ENCODE measurements at places on chromosomes 1 and 21.

DNA sequence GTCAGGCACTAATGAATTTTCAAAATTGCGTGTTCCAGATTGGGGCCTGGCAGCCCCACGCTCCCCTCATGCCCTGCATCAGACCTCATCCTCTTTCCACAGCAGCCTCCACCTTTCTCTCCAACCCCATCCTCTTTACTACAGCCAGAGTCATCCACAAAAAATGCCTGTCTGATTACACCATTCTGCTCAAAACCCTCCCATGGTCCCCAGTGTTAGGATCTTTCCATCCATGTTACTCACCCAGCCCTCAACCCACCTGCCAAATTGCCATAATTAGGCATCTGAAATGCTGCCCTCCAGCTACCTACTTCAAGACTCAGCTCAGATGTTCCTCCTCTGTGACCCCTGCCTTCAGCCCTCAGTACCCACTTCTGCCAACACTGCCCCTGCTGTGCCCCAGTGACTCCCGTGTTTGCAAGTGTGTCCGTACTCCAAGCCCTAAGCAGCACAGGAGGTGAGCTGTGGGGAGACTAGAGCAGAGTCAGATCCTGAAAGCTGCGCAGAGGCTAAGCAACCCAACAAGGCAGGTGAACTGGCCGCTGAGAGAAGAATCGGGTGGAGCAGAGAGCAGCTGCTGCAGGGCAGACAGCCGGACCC, 715 bp upstream of the ARTN start:
- no peak for DNase-seq

GRCh38 chr1:162361349-162361748, 15.3 kb downstream of the SPATA46 start:
- no peak for DNase-seq

DNA sequence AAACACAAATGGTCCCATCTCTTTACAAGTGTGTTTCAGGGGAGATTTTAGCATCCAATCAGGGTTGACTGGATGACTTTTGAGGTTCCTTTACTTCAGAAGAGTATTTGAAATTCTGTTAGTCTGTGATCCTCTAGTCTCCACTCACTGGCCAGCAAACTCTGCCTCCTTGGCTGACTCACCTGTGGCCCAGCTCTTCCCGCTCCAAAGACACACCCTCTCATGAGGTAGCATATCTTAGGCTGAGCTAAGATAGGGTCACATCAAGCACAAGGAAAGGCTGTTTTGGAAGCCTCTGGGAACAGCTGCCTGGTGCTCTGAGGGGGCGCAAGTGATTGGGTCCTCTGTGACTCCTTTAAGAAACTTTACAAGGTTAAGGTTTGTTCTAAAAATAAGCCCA, 102.3 kb upstream of the FGGY start:
- no peak for DNase-seq

- no peak for DNase-seq
Observed at GRCh38 chr1:243710467-243710866, 139.6 kb downstream of the AKT3 start.

DNA sequence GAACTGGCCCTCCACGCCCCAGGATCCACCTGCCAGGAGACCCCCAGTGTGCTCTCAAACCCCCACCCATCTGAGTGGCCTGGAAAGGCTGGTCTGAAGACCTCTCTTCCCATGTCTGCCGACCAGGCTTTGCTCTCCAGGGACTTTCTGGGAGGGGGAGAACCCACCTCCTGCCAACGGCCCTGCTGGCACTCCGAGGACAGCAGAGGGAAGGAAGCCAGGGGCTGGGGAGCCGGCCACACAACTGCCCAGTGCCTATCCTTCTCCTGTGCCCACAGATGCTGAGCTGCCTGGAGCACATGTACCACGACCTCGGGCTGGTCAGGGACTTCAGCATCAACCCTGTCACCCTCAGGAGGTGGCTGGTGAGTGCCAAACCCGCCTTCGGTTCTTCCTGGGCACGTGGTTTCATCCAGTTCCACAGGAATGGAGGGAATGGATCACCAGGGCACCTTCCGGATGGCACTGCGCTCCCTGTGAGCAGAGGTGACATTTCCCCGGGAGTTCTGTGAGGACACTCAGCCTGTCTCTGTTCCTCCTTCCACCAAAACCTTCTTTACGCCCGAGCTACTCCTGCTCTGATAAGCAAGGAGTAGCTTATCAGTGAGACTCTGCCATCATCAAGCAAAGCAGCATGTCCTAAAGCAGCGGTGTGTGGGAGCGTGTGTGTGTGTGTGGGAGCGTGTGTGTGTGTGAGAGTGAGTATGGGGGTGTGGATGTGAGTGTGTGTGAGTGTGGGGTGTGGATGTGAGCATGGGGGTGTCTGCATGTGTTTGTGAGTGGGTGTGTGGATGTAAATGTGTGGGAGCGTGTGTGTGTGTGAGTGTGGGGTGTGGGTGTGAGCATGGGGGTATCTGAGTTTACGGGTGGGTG, 105.5 kb downstream of the PDE9A start:
- DNase-seq: no peak

DNA sequence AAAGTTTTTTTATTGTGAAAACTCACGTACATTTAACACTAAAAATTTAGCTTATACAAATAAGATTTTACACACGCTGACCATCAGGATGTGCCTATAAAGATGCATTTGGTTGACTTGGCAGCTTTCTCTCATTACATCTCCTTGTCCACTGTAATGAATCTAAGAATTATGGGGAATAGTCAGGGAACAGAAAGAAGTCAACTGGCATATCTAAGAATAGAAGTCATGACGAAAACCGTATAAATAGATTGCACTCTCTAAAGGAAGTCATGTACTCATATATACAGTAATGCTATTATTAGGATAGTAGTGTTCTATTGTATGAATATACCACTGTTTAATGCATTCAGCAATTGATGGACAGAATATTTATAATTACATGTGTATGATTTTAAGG, 575.8 kb upstream of the B3GALT2 start:
- DNase-seq: no peak

GRCh38 chr1:182185842-182186756, 124.6 kb upstream of the ZNF648 start:
- no peak for DNase-seq

GRCh38 chr1:4076346-4076745, 176.3 kb upstream of the C1orf174 start:
- no peak for DNase-seq

GRCh38 chr1:106447466-106447865, 609.0 kb upstream of the PRMT6 start:
- no peak for DNase-seq

- no peak for DNase-seq
Observed at GRCh38 chr1:211198880-211199279, 60.3 kb upstream of the RCOR3 start.

DNA sequence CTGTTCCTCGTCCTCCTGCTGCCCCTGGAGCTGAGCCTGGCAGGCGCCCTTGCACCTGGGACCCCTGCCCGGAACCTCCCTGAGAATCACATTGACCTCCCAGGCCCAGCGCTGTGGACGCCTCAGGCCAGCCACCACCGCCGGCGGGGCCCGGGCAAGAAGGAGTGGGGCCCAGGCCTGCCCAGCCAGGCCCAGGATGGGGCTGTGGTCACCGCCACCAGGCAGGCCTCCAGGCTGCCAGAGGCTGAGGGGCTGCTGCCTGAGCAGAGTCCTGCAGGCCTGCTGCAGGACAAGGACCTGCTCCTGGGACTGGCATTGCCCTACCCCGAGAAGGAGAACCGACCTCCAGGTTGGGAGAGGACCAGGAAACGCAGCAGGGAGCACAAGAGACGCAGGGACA, 14.8 kb downstream of the DRAXIN start:
- no peak for DNase-seq

DNA sequence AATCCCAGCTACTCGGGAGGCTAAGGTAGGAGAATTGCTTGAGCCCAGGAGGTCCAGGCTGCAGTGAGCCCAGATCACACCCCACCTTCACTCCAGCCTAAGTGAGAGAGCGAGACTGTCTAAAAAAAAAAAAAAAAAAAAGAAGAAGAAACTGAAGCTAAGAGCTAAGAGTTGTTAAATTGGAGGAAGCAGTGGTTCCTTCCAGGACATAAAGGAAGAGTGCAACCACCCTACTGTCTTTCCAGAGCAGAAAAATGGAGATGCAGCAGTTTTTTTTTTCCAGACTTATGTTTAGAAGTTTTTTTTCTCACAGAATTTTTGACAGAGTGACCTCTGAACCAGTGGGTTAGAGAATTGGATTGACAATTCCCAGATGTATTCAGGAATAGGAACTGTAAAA, 88.7 kb downstream of the HLX start:
- no peak for DNase-seq

- DNase-seq: no peak
Observed at GRCh38 chr1:67190942-67191341, 24.7 kb downstream of the IL23R start.

GRCh38 chr1:15681349-15682292, 2.5 kb upstream of the PLEKHM2 start:
- DNase-seq: no peak

GRCh38 chr1:76870037-76870436, 2.8 kb downstream of the ST6GALNAC5 start:
- no peak for DNase-seq

GRCh38 chr1:232767305-232768074, 37.7 kb upstream of the MAP10 start:
- DNase-seq: peak; percentile 79

DNA sequence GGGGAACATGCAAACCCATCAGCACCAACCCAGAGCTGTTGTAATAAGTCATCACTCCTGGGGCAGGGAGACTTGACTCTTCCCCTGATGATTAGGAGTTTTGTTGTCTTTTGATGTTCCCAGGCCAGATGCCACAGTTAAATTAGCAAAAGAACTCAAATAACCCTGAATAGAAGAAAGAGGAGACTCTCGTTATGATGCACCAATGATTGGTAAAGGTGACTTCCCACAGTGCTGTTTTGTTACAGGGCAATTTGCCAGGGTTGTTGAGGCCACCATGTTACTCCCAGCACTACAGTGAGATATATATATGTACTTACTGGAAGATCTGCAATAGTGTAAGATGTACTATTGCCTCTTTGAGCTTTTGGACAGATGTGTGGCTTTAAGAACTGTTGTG, 24.3 kb upstream of the RCAN1 start:
- no peak for DNase-seq

GRCh38 chr1:228445843-228446650, 29.4 kb upstream of the TRIM17 start:
- DNase-seq: no peak

Measured in right atrium auricular region (tissue), 2 donors.